ENCODE measurements at places on chromosomes 12 and 14.

DNA sequence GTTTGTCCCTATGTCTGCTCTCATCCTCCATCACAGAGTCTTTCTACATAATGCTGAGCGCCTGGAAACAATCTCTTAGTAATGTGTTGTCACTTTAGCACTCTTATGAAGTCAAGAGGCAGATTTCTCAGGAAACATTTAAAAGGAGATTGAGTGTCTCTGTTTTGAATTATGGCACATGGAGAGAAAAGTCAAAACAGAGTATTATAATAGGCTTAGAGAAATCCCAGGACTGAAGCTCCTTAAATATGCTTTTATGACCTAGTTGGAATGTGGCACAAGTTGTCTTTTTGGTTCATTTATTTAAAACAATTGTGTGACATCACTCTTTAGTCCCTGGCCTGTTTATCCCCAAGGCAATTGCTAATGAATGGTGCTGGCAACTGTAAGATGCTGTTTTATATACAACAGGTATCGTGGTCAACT is 117.8 kb upstream of the HIF1A start:
- no peak for DNase-seq

DNA sequence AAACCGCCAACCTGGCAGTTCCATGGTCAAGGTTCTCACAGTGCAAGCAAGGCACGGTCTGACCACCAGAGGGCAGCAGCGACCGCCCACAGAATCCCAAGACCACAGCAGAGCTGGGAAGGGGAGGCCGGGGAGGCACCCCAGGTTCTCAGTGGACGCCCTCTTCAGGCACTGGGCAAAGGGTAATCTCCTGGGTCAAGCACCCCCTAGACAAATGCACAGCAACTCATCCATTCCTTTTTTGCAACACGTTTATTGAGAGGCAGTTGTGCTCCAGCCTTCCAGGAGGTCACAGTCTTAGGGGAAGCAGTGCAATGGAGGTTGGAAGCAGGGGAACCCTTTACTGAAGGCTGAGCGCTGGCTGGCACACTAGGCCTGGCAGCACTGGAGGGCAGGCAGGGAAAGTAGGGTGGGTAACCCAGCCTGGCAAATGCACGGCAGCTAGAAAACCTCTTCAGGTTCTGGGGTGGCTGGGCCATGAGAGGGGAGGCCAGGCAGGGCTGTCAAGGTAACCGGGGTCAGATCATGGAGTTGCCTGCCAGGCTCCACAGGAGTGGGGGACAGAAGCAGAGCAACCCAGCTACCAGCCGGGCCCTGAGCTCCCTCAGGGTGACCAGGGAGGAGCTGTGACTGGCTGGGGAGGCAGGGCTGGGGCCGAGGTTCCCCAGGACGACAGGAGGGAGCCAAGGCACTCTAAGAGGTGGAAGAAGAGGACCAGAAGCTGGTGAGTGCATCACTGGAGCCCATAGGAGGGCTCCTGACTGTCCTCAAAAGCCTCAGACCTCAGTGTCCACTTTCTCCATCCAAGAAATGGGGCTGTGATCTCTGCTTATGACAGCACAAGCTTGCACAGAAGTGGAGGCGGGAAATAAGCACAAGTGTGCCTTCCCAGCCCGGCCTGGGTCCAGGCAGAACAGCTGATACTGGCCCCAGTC is 1.8 kb upstream of the RHOF start:
- no peak for DNase-seq

DNA sequence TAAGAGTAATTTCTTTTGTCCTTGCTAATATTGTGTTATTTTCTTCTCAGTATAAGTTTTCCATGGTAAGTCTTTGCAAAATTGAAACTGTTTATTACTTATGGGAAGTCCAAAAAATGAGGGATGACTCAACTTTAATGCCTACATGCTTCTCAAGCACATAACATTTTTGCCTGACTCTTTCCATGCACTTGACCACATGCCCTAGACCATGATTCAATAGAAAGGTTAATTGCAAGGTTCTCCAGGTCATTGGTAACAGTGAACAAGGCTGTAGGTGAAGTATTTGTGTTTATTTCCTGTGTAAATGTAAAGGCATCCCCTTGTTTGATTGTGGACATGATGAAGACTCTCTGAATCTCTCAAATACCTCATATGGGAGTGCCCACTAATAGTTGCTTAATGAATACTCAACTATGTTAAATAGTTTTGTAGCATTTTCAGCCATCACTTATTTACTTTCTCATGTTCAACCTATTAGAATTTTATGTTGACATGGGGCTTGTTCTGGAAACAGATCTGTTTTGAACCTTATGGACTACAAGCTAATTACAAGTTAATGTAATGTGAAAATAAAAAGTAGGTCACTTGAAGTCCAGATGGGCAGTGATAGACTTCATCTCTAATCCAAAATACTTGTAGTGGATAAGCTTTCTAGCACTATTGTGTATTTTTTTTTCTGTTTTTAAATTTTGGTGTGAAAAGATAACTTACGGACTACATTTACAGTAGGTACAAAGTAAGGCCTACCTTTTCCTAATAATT is 131.7 kb downstream of the TMTC2 start:
- no peak for DNase-seq

DNA sequence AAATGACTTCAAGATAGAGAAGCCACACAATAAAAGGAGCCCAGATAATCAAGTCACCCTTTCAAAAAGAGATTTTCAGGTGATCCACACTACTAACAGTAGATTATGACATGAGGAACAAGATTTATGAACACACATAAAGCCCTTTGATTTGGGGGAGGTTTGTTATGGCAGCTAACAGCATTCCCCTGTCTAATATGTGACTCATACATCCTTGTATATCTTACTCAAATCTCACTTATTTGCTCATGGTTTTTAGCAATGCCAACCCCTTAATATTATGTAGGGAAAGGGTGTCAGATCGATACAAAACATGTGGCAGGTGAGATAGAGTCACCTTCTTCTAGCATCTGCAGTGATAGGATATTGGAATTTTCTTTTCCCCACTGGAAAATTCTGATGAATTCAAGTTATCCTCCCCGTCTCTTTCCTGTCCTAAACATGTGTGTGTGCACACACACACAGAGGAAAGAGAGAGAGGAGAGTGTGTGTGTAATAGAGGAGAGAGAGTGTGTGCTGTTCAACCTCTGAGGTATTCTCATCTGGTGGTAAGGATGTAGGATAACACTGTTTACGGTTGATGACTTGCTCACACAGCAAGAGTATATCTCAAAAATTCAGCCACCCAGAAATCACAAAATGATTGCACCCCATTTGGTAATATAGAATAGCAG is 319.9 kb downstream of the KCNC2 start:
- DNase-seq = no peak

GRCh38 chr12:119914666-119915065 is 37.5 kb upstream of the CIT start:
- no peak for DNase-seq

GRCh38 chr12:96892104-96892503 is 15.0 kb upstream of the NEDD1 start:
- DNase-seq = no peak

GRCh38 chr14:90651271-90651804 is 164.9 kb downstream of the TTC7B start:
- no peak for DNase-seq

- DNase-seq = no peak
Observed at GRCh38 chr14:100607611-100607956, 20.4 kb upstream of the BEGAIN start.

GRCh38 chr14:95303552-95303951 is 16.2 kb downstream of the CLMN start:
- DNase-seq = no peak

DNA sequence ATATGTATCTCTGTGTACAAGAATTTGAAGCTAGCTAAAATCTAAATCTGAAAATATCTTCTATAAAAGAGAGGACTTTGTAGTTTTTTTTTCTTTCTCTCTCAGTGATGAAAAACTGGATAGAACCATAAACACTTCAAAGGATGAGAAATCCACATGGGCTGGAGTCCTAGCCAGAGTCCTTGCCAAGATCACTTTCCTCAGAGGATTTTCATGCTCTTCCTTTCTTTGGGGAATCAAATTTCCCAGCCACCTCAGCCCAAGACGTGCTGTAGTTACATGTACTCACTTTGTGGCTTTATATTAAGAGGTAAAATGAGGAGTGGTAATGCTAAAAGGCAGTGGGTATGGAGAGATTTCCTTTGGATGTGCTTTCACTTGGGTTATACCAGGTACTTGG is 110.3 kb downstream of the SLC38A1 start:
- DNase-seq = no peak

DNA sequence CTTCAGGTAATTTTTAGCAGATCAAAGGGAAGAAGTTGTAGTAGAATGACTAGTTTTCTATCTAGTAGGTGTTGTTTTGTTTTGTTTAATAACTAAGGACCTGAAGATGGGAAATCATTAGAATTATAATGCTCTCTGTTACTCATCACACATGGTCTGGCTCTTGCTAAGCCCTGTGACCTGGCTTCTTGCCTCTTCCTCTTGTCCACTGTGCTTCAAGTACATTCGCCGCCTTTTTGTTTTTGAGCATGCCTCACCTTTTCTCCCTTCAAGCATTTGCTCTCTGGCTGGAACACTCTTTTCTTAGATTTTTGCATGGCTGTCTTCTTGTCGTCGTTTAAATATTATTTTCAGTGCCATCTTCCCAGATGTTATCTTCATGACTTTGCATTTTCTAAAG is 47.7 kb downstream of the DAAM1 start:
- no peak for DNase-seq

DNA sequence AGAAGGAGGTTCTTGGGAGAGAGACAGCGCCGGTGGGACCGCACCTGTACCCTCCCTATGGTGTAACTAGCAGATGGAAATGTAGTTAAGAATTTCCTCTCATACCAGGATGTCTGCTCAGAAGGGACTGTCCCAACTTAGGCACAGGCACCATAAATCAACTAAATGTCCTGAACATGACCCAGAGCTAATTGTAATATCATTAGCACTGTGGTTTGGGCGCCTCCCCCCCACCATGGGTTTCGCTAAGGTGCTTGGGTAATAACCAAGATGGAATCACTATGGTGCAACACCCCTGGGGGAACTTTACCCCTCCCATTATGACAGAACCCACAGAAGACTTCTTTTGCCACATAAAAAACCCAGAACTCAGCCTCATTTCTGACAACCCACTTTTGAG is 15.9 kb downstream of the ZNF641 start:
- no peak for DNase-seq

DNA sequence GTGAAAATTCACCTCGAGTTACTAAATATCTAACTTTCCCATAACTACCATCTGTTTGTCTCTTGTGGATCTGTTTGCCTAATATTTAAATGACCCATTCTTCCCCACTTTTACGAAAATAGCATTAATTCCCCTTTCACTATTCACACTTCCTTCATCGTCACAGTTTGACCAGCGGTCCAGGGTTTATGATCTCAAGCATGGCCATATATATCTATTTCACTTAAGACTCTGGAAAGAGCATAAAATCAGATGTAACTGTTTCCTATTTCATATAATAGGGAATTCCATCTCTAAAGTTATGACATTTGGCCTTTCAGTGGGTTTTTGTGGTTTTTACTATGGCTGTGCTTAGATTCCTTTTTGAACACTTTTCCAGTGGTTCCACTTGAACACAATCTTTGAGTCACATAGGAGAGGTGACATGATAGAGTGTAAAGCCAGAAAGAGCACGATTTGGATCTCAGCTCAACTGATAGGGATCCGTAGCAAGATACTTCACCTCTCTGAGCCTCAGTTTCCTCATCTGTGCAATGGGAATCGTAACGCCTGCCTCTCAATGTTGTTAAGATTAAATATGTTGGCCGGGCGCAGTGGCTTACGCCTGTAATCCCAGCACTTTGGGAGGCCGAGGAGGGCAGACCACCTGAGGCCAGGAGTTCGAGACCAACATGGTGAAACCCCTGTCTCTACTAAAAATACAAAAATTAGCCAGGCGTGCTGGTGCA is 754 bp upstream of the BCL2L14 start:
- no peak for DNase-seq

- DNase-seq = no peak
Observed at GRCh38 chr12:52310622-52311284, 10.4 kb downstream of the KRT83 start.

DNA sequence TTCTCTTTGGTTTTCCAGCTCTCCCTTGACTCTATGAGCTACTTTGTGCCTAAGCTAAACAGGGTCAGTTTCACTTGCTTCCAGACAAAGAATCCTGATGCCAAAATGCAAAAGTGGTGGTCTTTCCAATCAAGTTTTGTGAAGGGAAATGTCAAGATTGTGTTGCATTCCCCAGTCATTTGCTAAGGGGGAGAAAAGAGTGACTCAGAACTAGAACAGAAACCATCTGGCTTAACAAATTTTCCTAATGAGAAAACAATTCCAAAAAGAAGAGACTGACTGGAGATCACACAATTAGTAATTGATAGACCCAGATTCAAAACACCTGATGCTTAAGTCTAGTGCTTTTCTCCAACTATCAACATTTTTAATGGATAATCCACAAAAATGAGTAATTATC is 235.1 kb upstream of the DIO2 start:
- no peak for DNase-seq

Data from AG04449 (cell line).